Heart right ventricle (tissue), 16 donors: ENCODE measurements at places on chromosomes 4 and X. TPM values are rescaled to one million over a fixed set of nuclear protein-coding genes. Genes with fewer than 3 reads are reported as not detected.
A peak's percentile ranks its signal among the peaks of the same experiment; 100 is the strongest.

FGB gene
- not detected for total RNA-seq

GALNT7 gene
- total RNA-seq = 5.7 TPM

GPM6B gene
- 2.5 TPM for total RNA-seq

MAGEA8 gene
- not detected for total RNA-seq

MAGEA2B gene
- not detected for total RNA-seq

NWD2 gene
- not detected for total RNA-seq

CDX4 gene
- not detected for total RNA-seq

NDNF gene
- 15.3 TPM for total RNA-seq

FAM9A gene
- total RNA-seq = not detected

MAGEE1 gene
- total RNA-seq = 4.1 TPM

FREM3 gene
- total RNA-seq = 0.05 TPM

APOO gene
- total RNA-seq = 103 TPM

SLITRK4 gene
- 1.8 TPM for total RNA-seq

DNA sequence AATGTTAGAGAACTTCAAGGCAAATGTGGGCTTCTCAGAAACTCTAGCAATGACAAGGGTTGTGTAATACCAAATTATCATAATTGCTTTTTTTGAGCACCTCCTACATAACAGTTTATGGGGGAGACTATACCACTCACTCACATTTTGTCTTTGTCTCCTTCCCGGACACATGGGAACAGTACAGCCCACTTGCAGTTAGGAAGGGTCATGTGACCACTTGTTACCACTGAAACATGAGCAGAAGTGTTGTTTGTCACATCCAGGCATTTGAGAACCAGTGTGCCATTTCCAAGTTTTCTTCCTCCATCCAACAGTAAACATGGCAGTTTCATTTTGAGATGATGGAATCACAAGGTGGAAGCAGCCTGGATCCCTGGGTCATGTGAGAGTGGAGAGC, 6.9 kb downstream of the MAGEA11 start:
- DNase-seq = no peak

GRCh38 chr4:72338060-72338459, 231.0 kb downstream of the ADAMTS3 start:
- no peak for DNase-seq

- peak; percentile 87 for DNase-seq
These were observed 4.8 kb downstream of the FLNA start for GRCh38 chrX:154369449-154370299.

DNA sequence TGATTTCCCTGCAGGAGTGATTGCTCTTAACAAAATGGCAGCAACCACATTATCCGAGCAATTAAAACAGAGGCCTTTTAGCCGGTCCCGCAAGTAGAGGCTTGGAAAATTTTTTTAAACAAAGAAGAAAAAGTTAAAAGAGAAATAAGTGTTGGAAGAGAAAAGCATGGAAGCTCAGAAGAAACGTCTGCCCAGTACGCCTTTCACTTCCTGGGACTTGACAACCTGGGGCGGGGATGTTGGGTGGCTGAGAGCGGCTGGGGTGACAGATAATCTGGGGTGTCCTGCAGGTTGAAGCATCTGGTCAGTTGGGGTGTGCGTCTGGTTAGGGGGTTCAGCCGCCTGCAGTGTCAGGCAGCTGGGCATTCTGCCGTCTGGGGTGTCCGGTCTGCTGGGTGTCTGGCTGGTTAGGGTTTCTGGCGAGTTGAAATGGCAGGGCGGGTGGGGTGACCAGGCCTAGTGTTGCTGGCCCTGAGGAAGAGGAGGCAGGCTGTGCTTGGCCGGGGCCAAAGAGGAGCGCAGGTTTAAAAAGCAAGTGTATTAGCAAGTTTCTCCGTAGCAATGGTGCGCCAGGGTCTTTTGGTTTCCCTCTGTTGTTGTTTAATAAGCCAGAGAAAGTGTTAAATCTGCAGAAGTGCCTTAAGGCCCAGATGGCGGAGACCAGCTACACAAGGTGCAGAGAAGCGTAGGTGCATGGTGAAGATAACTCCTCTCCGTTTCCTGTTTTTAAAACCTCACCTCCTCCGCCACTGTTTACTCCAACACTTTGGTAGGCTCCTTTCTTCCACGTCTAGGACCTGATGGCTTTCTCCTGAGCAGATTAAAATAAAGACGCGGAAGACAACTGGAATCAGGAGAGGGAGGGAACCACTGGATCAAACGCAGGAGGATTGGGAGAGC, 5.6 kb downstream of the HAND2 start:
- DNase-seq = peak; percentile 18

- no peak for DNase-seq
These were observed 6.3 kb downstream of the AREG start for GRCh38 chr4:74451214-74451661.

GRCh38 chr4:174406383-174406782, 115.9 kb downstream of the HPGD start:
- no peak for DNase-seq

GRCh38 chrX:41630091-41630490, 58.7 kb upstream of the GPR34 start:
- no peak for DNase-seq

DNA sequence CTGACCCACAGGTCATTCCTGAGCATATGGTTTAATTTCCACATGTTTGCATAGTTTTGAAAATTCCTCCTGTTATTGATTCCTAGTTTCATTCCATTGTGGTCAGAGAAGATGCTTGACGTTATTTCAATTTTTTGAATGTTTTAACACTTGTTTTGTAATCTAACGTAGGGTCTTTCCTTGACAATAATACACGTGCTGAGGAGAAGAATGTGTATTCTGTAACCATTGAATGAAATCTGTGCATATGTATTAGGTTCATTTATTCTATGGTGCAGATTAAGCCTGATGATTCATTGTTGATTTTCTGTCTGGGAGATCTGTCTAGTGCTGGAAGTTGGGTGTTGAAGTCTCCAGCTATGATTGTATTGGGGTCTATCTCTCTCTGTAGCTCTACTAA, 486.4 kb upstream of the RPS6KA3 start:
- DNase-seq = no peak

DNA sequence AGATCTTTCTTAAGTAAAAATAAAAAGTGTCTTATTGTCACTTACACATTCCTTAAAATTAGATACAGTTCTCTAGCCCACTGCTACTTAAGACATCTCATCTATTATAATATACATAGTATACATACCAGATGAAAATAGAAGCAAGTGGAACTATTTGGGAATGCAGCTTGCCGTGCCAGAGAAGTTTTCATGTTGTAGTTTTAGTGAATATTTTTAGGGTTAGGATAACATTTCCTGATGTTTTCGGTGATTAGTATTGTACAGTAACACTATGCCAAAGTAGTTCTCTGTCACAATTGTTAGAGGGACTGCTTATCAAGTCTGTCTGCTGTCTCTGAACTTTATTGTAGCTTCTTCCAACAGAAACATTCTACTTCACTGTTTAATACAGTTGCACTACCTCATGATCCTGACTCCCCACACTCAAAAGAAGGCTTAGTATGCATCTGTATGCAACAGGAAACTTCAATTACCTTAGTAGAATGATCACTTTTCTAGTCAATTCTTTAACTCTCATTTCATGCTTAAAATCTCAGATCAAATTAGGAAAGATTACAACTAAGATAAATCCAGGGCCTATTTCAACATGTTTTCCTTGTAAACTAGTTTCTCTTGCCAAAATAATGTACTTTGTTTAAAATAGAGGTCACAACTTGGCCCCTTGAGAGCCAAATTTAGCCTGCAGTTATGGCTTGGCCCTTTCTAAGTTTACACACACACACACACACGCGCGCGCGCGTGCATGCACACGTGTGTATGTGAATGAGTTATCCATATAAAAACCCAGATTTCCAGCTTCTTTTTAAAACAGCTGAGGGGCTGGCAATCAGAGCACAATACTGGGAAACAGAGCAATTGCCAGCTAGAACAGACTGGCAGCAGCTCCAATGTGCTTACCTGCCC, 42.3 kb upstream of the SRPX start:
- no peak for DNase-seq

- no peak for DNase-seq
These were observed 173.8 kb downstream of the DLG3 start for GRCh38 chrX:70618467-70618866.

- no peak for DNase-seq
These were observed 75.4 kb downstream of the TMEM131L start for GRCh38 chr4:153541456-153542096.

- no peak for DNase-seq
These were observed 38.3 kb downstream of the SEC24D start for GRCh38 chr4:118797558-118798142.

DNA sequence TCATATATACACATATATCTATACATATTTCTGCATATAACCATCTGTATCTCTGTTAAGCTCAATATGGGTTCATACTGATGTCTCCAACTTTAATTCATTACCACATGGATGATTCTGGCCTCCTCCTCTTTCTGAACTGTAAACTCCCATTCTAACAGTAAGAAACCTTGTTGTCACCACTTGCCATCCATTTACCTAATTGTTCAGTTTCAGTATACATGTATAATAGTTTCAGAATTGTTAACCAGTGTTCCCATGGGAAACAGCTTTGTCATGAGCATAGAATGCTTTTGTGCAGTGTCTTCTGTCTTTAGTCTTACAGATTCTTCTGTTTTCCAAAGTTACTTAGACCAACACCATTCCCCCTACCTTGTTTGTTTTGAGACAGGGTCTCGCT, 35.9 kb downstream of the SLC9A6 start:
- no peak for DNase-seq

DNA sequence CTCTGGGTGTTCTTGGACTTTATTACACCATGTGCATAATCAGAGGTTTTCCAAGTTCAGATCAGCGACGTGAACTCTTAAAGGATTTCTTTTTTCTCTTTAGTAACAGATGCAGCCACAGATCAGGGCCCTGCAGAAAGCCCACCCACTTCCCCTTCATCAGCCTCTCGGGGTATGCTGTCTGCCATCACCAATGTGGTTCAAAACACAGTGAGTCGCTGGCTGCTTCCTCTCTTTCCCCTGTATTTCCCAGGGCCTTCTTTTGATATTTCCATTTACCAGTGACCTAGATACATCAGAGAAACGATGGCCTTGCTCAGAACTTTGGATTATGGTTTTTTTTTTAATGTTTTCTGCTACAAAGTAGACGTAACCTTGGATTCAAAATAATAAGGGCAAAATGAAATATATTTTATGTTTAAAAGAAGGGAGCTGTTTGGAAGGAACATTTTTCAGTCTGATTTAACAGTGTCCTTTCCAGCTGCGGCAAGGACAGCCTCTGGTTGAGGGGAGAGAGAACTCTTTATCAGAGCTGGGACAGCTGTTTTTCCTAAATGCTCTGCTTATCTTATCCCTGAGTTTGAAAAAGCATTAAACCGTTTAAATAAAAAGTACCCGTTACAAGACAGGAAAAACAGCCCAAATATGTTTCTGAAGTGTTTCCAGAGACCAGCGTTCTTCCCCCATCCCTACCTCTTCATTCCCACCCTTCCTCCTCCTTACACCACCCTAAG, 38.2 kb downstream of the FAM114A1 start:
- no peak for DNase-seq

- DNase-seq = no peak
These were observed 31.2 kb downstream of the GUCY1B1 start for GRCh38 chr4:155789982-155790381.

GRCh38 chrX:128287693-128288092, 235.5 kb upstream of the ACTRT1 start:
- DNase-seq = no peak

GRCh38 chr4:38802561-38803355, 1.8 kb downstream of the TLR1 start:
- DNase-seq = no peak

DNA sequence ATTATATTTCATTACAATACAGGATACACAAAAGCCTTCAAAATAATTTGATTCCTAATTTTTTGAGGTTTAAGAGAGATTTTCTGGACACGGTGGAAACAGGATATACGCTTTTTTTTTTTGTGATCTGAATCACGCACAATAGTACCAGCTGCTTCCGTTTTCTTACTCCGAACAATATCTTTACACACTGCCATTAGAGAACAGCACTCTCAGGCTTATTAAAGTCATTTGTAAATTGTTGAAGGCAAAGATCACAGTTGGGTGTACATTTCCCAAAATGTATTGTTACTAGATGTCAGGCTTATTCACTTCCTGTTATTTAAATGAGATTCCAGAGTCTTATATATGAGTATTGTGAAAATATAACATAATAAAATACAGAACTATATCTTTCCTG, 71.5 kb downstream of the TMEM47 start:
- no peak for DNase-seq

- no peak for DNase-seq
These were observed 53.1 kb upstream of the HPGD start for GRCh38 chr4:174575436-174575835.

GRCh38 chrX:132169554-132169953, 41.7 kb upstream of the FRMD7 start:
- no peak for DNase-seq

GRCh38 chr4:15610855-15611254, 44.3 kb downstream of the FBXL5 start:
- no peak for DNase-seq

GRCh38 chr4:183966371-183966770, 61.3 kb downstream of the STOX2 start:
- DNase-seq = no peak

- DNase-seq = no peak
These were observed 2238.4 kb downstream of the PCDH7 start for GRCh38 chr4:32958586-32958985.

DNA sequence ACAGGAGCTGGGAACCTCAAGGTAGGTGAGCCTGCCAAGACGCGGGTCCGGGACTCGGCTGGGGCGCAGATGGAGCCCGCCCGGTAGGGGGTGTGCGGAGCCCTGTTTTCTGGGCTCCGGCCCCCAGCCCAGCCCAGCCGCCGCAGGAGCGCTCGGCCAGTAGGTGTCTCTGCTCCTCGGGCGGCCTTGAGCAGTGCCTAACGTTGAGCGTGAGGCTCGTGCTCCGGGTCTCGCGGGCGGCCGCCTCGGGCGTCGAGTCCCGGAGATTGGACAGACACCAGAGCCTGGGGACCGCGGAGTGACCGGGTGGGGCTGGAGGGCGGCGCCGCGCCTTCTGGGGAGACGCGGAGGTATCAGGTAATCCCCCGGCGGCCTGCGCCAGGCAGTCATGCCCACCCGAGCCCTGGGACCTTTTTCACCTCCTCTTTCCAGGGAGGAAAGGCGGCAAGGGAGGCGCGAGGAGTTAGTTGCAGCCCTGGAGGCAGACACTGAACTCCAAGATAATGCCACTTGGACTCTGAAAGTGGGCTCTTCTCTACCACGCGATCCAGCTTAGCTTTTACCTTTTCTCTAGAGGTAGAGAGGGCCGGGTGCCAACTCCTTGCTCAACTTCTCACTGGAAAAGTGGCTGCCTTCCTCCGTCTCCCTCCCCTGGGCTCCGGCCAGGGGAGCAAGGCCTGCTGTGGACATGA, 14.5 kb upstream of the FGG start:
- no peak for DNase-seq
